Vein endothelial cell (primary cell): ENCODE measurements at places on chromosomes 11 and 22. TPM values are rescaled to one million over a fixed set of nuclear protein-coding genes. Genes with fewer than 3 reads are reported as not detected.

Gene NFAM1
- total RNA-seq, result not detected in 2 replicates

Gene PEX16
- total RNA-seq, result 26.8 and 35.9 TPM in 2 replicates

Gene FREY1
- 2.6 and 3.5 TPM in 2 replicates for total RNA-seq

Gene MPZL3
- total RNA-seq, result 10.7 and 15.4 TPM in 2 replicates

Gene PIWIL4
- total RNA-seq, result 0.57 and 0.65 TPM in 2 replicates

Gene C2CD3
- 18.4 and 22.9 TPM in 2 replicates for total RNA-seq

Gene SCN4B
- total RNA-seq, result under 0.01 TPM in 2 replicates
